Effector CD4-positive, alpha-beta T cell (primary cell): ENCODE measurements at places on chromosomes 7 and 10.

GRCh38 chr7:106485919-106486318 is 175.0 kb downstream of the CCDC71L start:
- DNase-seq = no peak

- no peak for DNase-seq
Measured at GRCh38 chr7:35371221-35371620, 117.3 kb upstream of the TBX20 start.

DNA sequence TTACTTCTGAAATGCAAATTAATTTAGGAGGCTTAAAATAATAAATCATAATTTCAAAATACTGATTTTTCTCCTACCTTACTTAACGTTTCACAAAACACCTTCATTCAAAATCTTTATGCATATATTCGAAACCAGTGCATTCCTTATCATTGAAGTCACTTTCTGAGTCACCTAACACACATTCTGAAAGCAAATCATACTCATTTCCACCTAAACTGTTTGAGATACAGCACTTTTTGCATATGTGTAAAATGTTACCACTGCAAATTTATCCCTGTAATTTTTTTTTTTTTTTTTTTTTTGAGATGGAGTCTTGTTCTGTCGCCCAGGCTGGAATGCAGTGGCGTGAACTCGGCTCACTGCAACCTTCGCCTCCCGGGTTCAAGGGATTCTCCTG is 15.7 kb downstream of the PPP3CB start:
- DNase-seq = no peak

- no peak for DNase-seq
Measured at GRCh38 chr10:26697922-26698608, 564 bp downstream of the PDSS1 start.

DNA sequence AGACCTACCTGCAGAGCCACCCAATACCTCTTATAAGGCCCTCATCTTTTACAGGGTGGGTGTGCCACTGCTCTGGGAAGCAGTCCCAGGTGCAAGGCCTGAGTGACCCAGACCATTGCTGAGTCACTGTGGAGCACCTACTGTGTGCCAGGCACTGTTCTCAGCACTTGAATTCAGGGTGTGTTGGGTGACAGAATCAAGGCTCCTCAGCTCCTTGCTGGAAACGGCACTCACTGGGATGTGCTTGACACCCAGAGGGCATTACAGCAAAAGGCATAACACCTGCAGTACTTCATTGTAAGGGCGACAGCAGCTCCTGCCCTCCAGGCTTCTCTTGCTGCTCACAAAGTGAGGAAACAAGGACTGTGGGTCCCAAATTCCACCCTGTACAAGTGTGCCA is 7.1 kb downstream of the CAMK2B start:
- no peak for DNase-seq

DNA sequence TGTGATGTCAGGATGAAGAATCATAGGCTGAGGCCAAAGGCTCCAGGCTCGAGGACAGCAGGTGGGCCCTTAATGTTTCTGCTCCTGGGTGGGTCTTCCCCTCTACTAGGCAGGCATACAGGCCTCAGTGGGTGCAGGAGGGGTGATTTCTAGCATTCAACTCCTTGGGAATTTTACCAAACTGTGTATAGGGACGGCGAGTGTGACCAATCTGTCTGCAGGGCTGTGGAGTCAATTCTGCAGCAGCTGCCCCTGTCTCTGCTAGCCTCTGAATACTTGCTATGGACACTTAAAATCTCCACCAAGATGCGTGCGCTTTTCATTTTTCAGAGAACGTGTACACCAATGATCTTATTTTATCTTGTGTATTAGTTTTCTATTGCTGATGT is 115.5 kb downstream of the WDR11 start:
- no peak for DNase-seq

GRCh38 chr7:20797462-20798080 is 10.9 kb upstream of the SP8 start:
- DNase-seq = no peak

DNA sequence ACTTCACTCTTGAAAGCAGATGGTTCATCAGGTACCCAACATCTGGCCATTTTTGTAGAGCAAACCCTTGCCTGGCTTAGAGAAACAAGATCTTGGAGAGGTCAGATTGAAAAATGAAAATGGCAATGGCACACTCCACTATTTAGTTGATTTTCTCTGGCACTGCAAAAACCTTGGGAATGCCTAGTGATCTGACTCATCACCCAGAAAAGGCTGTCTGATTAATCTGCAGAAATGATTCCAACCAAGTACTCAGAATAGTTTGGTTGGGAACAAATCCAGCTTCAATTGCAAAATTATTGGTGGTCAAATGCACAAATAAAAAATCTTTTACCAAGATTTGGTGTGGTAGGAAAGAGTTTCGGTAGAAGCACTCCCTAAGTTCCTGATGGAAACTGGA is 351.2 kb downstream of the PHTF2 start:
- no peak for DNase-seq

- no peak for DNase-seq
Measured at GRCh38 chr7:130366564-130366963, 13.7 kb upstream of the CPA1 start.

- DNase-seq = no peak
Measured at GRCh38 chr7:155224116-155224811, 73.4 kb upstream of the INSIG1 start.
